Kidney epithelial cell (primary cell): ENCODE measurements at places on chromosomes 5 and 9. TPM values are rescaled to one million over a fixed set of nuclear protein-coding genes. Genes with fewer than 3 reads are reported as not detected.

CDC25C gene
- total RNA-seq: 1.9 and 2.0 TPM in 2 replicates

AK6 gene
- 19.5 and 25.9 TPM in 2 replicates for total RNA-seq

ARID3C gene
- 0.48 and 1.0 TPM in 2 replicates for total RNA-seq

PCDHB7 gene
- 0.96 and 1.5 TPM in 2 replicates for total RNA-seq

SPINK7 gene
- total RNA-seq: not detected in 2 replicates

IFNB1 gene
- total RNA-seq: not detected in 2 replicates

ELAVL2 gene
- 0.68 and 0.92 TPM in 2 replicates for total RNA-seq

BAAT gene
- not detected in 2 replicates for total RNA-seq

FOXI1 gene
- total RNA-seq: not detected in 2 replicates

OR13F1 gene
- not detected in 2 replicates for total RNA-seq

EXOSC2 gene
- 20.6 and 24.9 TPM in 2 replicates for total RNA-seq

ICE1 gene
- total RNA-seq: 28.6 and 30.5 TPM in 2 replicates

SPARC gene
- 139 and 140 TPM in 2 replicates for total RNA-seq

GADD45G gene
- 0.41 and 2.2 TPM in 2 replicates for total RNA-seq

TOR4A gene
- total RNA-seq: 33.5 and 50.3 TPM in 2 replicates

NME5 gene
- 4.6 and 7.9 TPM in 2 replicates for total RNA-seq

PAPPA gene
- total RNA-seq: 15.4 and 15.5 TPM in 2 replicates

F2R gene
- total RNA-seq: 105 and 111 TPM in 2 replicates

ANKS6 gene
- total RNA-seq: 25.7 and 25.8 TPM in 2 replicates

NPR3 gene
- 0.07 and 0.13 TPM in 2 replicates for total RNA-seq

KCNV2 gene
- not detected in 2 replicates for total RNA-seq
